ENCODE measurements at places on chromosomes 7 and 10.
A peak's percentile ranks its signal among the peaks of the same experiment; 100 is the strongest.

DNA sequence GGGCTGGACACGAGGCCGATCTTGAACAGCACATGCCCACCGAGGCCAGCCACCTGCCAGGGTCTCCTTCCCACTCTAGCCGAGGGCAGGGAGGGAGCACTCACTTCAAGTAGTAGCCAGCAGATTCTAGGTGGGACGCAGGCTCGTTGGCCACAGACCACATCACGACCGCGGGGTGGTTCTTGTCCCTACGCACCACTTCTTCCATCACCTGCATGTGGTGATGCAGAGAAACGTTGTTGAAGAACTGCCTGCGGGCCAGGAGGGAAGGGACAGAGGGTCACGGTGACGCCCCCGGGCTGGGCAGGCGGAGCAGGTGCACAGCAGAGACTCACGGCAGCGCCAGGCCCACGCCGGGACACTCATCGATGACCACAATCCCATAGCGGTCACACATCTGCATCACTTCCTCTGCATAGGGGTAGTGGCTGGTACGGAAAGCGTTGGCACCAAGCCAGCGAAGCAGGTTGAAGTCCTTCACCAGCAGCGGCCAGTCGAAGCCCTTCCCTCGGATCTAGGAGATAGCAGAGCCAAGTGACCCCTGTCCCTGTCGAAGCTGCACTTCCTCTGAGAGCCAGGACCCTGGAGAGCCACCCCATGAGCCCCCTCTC, 7.7 kb downstream of the GUSB start:
- DNase-seq: no peak

- DNase-seq: no peak
These were observed 266.8 kb downstream of the INHBA start for GRCh38 chr7:41436139-41436538.

DNA sequence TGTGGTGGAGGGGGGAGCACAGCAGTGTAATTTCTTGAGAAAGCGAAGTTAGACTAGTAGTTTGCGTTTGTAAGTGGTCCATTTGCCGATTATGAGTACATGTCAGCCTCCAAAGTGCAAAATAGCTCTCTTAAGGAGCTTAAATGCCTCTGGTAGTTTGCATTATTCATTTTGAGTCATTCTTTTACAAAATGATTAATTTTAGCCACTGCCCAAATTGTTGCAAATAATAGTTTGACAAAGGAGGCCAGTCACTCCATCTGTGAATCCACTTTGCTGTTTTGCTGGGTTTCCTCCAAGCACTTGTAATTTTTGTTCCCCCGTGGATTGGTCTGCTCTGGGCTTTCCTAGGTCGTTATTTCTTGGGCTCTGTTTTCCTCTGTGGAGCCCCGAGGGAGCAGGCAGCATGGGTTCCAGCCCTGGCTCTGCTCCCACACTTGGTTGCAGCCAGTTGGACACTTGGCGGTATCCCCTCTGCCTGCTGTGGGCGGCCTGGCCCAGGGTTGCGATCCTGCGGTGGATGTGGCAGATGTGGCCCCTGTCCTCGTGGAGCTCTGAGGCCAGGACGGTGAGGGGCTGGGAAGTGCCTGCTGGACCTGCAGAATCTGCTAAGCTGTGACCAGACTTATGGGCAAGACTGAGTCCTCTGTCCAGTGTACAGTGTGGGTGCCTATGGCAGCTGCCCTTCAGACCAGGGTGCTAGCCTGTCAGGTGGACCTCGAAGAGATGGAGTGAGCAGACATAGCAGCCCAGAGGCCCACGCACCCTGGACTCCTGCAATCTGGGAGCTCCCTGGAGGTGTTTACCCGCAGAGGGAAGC, 129.1 kb upstream of the BTBD16 start:
- DNase-seq: no peak

DNA sequence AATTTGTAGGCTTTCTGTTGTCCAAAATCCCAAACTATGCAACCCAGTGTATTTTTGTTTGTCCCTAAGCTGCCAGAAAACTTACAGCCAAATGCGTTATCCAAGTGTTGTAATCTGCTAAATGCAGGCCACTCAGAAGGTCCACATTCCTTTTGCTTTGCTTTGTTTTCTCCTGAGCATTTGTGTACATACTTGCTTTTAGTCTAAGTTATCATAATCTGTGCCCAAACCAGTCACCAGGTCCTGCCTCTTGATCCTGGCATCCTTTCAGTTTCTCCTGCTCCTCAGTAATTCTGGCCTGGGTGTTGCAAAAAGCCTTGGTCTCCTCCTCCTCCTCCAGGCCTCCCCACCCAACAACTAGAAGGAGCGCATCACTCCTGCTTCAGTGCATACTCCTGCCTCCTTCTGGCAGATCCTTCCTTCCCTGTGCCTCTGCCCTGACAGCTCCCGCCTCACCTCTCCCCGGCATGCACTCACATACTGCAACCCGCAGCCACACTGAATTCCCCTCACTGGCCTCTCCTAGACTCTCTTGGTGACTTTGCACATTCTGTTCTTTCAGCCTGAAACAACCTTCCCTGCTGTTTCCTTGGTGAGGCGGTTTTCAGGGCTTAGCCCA, 2.3 kb downstream of the DENND2A start:
- peak; percentile 64 for DNase-seq

- peak; percentile 52 for DNase-seq
These were observed 141.4 kb downstream of the ARHGAP22 start for GRCh38 chr10:48463318-48464003.

GRCh38 chr10:133166828-133167692, 7.0 kb downstream of the KNDC1 start:
- no peak for DNase-seq

All from ecto neural progenitor cell (in vitro differentiated cells).